ENCODE measurements at places on chromosomes 11 and 22.

DNA sequence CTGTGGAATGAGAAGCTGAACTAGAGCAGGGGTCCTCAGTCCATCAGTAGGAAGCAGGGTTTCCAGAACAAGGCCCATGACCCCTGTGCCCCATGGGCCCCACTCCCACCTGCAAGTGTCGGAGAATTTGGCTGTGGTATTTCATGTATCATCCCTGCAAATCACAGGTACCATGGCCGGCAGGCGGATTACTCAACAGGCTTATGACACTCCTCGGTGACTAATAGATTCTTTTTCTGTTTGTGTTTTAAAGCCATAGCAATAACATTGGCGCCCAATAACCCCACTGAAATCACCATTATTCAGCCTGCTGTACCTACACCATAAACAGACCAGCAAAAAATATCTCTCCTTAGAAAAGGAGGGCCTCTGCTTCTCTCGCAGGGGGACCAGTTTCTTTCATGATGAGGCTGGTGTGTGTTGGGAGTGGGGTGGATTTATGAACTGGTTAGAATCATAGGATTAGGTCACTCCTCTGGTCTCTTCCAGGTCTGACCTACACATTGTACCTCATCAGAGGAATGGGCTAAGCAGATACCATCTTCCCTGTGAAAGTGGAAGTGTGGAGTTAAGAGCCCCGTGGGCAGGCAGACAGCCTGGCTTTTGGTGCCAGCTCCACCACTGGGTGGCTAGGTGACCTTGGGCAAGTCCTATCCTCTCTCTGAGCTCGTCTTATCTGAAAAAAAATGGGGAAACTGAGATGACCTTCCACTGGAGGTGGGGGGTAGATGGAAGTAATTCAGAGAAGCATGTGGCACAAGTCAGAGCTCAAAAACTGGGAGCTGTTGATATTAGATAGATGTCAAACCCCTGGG lies 60.2 kb upstream of the WNT11 start:
- no peak for DNase-seq

DNA sequence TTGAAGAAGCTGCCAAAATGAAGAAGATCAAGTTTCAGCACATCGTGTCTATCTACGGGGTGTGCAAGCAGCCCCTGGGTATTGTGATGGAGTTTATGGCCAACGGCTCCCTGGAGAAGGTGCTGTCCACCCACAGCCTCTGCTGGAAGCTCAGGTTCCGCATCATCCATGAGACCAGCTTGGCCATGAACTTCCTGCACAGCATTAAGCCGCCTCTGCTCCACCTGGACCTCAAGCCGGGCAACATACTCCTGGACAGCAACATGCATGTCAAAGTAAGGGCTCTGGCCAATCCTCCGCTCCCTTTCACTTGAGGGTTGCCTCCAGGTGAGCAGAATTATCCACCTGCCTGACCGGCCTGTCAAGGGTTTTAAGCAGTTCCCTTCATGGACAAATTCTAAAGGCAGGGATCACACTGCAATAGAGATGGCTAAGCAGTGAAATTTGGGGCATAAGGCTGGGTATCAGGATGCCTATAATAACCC lies 6.0 kb downstream of the ANKK1 start:
- no peak for DNase-seq

GRCh38 chr22:29301716-29302401 lies 4.6 kb upstream of the GAS2L1 start:
- no peak for DNase-seq

DNA sequence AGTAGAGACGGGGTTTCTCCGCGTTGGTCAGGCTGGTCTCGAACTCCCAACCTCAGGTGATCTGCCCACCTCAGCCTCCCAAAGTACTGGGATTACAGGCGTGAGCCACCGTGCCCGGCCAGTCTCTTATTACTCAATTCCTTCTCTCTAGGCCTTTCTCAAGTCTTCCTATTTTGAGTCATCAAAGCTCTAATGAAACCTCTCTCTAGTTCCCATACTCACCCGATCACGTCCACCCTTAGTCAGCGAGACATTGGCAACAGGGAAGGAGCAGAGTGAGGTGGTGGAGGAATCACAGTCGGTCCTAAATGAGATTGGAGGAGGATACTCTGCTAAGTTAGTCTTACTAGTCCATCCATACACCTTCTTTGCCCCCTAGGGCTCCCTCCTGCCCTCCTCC lies 5.0 kb downstream of the BSCL2 start:
- DNase-seq, result no peak

DNA sequence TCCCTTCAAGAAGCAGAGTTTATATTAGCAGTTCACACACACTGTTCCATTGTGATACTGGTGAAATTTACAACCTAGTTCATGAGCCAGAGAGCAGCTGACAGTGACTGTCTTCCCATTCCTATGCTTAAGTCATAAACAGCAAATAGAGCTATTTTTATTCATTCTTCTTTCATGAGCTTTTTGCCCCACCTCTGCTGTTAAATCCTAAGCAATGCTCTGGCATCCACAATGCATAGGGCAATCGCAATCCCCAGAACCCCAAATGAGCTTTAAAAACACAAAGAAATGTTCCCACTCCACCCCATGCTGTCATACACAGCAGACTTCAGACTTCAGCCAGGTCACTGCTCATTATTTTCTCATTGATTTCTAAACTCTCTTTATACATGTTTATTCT lies 307.5 kb downstream of the ETS1 start:
- DNase-seq, result no peak

DNA sequence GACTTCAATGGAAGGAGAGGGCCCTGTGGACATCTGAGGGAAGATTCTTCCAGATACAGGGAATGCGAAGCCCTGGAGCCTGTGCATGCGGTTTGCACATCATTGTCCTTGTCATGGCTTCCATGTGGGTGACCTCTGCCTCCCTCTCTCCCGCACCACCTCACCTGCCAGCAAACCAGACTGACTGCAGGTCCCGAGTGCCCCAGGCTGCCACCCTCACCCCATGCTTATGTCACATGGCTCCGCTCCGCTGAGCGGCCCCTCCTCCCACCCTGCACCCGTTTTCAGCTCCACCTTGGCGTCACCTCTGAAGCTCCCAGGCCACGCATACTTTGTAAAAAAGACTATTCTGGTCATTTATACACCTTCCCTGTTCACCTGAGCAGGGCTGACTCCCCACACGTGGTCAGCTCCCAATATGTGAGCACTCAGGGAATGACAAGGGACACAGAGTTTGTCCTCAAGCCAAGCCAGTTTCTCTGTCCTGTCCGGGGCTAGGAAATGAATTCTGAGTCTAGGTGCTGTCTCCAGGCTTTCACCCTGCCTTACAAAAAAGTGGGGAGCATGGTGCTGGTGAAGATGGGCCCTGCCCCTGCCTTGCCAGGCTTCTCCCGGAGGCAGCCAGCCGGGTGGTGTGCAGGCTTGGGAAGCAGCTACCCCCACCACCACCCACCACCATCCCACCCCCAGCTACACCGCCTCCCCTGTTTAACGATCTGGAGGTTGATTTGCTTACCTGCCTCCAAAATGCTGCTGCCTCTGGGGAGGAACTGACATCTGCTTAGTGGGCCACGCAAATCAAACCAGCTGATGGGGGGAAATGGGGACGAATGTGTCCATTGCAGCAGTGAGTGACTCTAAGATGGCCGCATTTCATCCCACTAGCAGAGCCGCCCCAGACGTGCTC lies 32.7 kb downstream of the FAM83F start:
- no peak for DNase-seq

DNA sequence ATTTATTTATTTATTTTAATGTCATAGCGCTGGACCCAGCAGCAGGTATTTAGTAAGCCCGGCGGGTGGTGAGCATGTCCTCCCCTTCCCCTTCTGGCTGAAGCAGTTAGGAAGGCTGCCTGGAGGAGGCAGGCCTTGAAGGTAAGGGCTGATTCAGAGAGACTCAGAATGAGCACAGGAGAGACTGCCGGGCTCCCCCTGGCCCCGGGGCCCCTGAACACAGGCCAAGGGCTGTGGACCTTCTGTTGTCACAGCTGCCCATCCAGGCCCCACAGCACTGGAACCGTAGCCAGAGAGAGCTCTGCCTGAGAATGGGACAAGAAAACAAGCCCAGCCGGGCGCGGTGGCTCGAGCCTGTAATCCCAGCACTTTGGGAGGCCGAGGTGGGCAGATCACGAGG lies 52.8 kb downstream of the KCNJ4 start:
- no peak for DNase-seq

DNA sequence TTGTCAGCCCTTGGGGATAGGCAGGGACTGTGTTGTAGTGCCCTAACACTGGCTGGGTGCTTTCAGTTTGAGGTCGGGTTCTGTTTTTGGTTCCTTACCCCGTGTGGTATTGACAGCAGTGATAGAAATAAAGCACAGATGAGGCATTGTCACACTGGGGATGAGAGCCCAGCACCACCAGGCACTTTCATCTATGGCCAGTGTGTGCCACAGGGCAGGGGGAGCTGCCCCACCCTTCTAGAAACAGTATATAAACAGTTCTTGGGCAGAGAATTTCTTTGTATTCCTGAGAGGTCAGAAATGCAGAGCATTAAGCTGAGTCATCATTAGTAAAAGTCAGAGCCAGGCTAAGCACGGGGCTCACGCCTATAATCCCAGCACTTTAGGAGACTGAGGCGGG lies 23.1 kb upstream of the CDC42EP2 start:
- no peak for DNase-seq

DNA sequence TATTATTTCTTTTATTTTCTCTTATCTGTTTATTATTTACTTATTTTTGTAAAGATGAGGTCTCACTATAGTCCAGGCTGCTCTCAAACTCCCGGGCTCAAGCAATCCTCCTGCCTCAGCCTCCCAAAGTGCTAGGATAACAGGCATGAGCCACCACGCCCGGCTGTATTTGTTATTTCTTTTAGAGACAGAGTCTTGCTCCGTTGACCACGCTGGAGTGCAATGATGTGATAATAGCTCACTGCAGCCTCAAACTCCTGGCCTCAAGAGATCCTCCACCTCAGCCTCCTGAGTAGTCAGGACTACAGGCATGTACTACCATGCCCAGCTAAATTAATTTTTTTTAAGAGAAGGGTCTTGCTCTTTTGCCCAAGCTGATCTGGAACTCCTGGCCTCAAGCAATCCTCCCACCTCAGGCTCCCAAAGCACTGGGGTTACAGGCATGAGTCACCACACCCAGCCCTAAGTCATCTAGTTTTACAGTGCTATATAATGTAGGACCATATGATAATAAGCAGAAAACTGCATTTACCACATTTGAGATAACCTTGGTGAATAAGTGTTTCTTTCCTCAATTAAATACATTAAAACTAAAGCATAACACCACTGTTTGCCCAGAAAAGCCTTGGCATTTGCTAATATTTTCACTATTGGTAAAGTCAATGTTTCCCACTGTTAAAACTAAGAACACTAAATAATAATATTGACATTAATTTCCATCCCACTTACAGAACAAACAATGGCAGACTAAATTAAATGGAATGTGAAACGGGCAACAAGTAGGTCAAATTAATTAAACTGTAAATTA lies 127.5 kb downstream of the SIK3 start:
- DNase-seq, result no peak

DNA sequence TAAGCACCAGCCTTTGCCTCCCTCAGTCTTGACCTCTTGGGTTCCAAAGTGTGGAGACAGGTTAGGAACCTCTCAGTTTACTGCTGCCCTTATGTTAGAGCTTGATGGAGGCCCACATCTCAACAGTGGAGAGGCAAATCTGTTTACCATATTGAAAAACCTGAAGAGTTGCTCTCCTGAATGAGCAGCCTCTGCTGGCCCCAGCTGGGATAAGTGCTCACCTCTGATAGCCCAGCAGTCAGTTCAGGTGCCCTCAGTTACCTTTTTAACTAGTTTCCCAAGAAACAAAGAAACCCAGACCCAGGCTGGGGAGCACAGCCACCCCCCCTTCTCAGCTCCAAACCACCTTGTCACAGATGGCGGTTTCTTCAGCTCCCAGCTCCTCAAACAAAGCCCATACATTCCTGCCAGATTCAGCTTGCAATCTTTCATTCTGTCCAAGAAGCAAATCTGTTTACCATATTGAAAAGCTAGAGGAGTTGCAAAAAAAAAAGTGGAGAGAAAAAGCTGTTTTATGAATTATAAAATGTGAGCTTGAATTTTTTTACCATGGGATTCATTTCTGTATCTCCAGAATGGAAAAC lies 57.2 kb downstream of the PPFIBP2 start:
- no peak for DNase-seq

GRCh38 chr22:26766510-26767350 lies 109.3 kb downstream of the MIAT start:
- DNase-seq, result no peak

GRCh38 chr11:17066691-17067090 lies 10.8 kb downstream of the RPS13 start:
- DNase-seq, result no peak

DNA sequence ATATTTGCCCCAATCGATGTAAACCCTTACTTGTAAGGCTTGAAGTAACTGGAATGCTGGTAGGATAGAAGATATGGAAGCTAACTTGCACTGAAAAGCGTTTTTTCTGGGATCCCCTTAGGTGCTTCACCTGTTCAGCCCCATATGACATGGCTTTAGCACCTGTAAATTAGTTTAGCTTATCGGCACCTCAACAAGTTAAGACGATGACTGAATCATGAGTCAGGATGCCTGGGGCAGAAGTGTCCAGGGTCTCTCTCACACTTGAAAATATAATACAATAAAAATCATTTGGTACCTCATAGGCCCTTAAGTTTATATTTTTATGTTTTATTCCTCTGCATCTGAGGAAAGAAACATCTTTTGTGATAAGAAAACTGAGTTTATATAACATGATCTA lies 409.2 kb upstream of the LRRC4C start:
- no peak for DNase-seq

GRCh38 chr11:85756401-85757200 lies 54.3 kb downstream of the SYTL2 start:
- DNase-seq, result no peak

DNA sequence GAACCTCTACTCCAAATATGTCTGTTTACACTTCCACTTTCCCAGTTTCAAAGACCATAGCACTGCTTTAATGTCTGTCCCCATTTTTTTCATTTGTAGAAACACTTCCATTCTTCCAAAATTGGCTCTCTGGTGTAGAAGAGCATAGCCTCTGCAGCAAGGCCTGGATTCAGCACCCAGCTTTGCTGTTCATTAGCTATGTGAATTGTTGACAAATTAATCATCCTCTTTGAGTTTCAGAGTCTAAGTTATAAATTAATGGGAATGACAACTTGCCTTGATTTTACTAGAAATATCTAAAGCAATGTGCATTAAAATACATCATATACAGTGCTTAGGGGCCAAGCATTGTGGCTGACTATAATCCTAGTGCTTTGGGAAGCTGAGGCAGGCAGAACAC lies 22.4 kb downstream of the GRIA4 start:
- no peak for DNase-seq

- DNase-seq, result no peak
Measured at GRCh38 chr11:61473370-61474012, 35.1 kb upstream of the LRRC10B start.

DNA sequence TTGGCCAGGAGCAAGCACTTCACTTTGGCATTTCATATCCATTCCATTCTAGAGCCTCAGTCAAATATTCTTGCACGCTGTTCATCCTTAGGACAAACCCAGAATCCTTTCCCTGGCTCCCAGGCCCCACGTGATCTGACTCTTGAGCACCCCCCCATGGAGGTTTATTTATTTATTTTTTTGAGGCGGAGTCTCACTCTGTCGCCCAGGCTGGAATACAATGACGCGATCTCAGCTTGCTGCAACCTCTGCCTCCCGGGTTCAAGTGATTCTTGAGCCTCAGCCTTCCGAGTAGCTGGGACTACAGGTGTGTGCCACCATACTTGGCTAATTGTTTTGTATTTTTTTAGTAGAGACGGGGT lies 12.7 kb upstream of the TSGA10IP start:
- DNase-seq, result peak; percentile 22

GRCh38 chr11:85590848-85591483 lies 36.2 kb downstream of the DLG2 start:
- peak; percentile 35 for DNase-seq

Data from OCI-LY7 (cell line).